Stimulated activated CD4-positive, alpha-beta T cell treated with anti-CD3 and anti-CD28 coated beads, Interleukin-2, amount 100 ng/mL, for 48 hours (primary cell): ENCODE measurements at places on chromosomes 2 and 18.

- no peak for DNase-seq
Measured at GRCh38 chr2:130376433-130377293, 20.8 kb downstream of the PTPN18 start.

DNA sequence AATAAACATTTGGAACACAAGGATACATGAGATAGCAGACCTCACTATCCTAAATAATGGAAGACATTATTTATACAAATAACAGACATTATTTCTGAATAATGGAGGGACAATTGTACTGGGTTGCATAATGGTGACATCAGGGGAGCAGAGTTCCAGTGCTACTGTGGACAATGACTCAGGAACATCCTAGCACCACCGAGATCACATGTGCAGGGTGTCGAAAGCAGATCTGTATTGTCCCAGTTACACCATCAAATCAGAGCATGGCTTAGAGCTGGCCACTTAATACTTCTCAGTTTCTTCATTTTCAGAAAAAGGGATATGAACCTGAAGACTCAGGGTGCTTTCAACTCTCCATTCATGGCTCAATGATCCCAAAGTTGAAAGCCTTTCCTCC is 249.1 kb upstream of the RBMS1 start:
- no peak for DNase-seq

DNA sequence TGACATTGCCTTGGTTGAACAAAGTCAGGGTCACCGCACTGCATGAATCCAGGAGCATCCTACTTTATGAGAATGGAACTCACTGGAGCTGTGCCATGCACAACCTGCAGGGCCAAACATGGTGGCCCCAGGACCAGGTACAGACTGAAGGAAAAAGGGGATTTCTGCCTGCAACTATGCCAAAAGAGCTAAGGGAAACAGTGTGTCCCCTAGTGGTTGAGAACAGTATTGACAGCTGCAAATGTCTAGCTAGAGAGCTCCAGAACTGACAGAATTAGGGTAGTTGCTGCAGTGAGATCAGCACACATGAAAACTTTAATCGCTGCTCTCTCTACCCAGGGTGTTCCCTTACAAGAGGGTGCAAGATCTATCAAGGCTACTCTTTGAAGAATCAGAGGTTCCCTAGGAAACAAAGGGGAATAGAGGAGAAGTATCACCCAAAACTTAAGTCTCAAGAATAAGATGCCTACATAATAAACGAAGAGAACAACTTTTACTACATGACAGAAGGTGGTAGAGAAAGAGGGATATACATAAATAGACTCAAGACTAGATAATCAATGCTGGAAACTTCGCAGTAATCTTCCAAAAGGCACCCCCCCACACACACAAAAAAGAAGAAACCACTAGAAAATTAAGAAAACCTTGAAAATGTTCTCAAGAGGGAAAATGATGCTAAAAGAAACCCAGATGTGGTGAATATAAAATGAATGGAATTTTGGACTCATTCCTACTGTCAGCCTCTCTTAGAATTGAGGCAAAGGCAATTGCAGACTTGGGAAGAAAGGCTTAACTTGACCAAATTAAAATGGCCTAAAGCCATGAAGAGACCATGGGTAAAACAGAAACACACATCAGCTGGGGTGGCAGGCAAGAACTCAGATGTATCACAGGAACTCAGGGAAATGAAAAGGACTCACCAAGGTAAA is 43.6 kb upstream of the IHH start:
- no peak for DNase-seq

- no peak for DNase-seq
Measured at GRCh38 chr18:55064760-55065159, 105.5 kb upstream of the CCDC68 start.

GRCh38 chr2:226631187-226631586 is 168.4 kb downstream of the IRS1 start:
- no peak for DNase-seq

GRCh38 chr2:152250421-152251100 is 75.0 kb upstream of the STAM2 start:
- no peak for DNase-seq

DNA sequence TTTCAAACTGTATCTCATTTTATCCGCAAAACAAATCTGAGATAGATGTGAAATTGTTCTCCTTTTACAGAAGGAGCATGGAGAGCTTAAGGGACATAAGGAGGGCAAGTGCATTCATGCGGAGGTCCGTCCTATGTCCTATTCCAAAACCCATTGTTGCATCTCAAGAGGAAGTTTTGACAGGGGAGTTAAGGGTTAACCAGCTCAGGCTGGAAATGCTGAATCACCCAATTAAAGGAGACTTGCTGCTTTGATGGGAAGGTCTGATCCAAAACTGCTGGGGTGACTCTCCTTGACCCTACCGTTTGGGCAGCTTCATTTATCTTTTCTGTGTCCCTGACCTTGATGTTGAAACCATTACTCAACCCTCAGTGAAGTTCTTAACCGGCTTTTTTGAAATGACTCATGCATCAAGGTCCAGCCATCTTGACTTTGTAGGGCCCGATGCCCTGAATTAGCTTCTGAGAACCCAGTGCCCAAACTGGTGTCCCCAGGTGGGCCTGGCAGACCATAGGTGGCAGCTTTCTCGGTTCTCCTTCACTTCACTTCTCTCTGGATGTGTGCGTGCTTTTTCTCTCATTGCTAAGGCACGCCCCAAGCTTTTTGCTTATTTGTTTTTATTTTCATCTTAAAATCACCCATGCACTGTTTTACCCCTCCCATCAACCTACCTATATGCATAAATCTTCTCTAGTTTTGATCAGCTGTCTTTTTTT is 15.9 kb upstream of the TXNDC2 start:
- no peak for DNase-seq

DNA sequence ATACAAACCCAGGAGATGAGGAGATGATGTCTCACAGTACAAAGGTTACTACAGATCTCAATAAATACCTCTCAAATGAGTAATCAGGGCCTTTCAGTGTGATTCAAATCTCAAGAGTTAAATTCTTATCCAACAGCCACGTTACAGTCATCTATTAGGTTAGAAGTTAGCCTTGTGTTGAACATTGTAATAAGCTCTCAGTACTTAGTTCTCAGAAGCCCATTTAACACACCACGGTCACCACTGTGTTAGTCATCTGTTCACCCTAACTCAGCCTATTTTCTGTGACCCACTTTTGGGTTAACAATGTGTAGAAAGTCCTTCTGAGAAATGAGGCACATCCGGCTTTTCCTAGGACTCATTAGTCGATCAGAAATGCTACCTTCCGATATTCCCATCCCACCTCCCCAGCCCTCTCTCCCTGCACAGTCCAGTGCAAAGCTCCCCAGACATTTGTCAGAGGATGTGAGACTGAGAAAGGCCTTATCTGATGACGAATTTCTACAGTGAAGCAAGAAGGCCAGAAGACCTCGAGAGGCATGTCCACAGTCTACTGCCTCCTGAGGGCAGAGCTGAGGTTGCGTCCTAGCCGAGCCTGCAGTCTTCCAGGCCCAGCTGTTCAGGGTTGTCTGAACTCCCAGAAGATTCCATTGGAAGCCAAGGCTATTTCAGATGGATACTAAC is 92.6 kb downstream of the ACTR2 start:
- DNase-seq = no peak

- DNase-seq = no peak
Measured at GRCh38 chr2:219430633-219431615, 3.7 kb upstream of the SPEG start.

GRCh38 chr18:63303547-63303946 is 16.0 kb downstream of the BCL2 start:
- no peak for DNase-seq

- no peak for DNase-seq
Measured at GRCh38 chr18:77162580-77162979, 30.0 kb upstream of the MBP start.
